ENCODE measurements at places on chromosomes 12 and 14.

DNA sequence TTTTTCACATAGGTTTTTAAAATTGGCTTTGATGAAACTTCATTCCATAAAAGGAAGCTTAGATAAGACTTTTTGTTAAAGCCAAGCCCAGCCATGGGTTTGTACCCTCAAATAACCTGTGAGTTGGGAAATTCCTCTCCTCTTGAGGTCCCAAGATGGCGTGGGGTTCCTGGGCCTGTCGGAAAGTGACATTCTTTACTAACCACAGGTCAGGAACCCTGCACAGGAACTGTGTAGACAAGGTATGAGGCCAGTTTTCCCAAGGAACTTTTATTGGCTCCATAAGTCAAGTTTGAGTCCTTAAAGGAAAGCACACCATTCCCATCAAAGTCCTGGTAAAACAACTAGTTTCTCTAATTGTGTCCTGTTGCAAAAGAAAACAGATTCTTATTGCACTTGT lies 65.0 kb upstream of the AMN start:
- no peak for DNase-seq

DNA sequence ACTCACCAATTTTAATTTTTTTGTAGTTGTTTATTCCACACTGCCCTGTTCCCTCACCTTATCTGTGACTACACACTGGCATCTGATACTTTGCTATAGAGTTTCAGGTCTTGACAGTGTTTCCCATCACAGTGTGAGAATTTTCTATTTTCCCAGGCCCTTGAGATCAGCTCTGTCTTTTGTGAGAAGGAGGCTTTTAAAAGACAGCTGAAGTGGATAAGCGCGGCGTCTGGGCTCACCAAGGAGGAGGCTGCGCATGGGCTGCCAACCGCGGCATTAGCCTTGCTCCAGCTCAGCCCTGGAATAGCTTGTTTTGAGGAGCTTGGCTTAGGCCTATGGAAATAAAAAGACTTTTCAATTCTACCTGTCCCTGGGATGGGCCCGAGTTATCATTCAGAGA lies 181.3 kb downstream of the RMST start:
- no peak for DNase-seq

- DNase-seq: no peak
Observed at GRCh38 chr14:75521415-75522199, 662 bp upstream of the BATF start.

GRCh38 chr12:79083181-79083580 lies 218.6 kb downstream of the SYT1 start:
- DNase-seq: no peak

- no peak for DNase-seq
Observed at GRCh38 chr12:131833288-131833895, 5.2 kb downstream of the MMP17 start.

DNA sequence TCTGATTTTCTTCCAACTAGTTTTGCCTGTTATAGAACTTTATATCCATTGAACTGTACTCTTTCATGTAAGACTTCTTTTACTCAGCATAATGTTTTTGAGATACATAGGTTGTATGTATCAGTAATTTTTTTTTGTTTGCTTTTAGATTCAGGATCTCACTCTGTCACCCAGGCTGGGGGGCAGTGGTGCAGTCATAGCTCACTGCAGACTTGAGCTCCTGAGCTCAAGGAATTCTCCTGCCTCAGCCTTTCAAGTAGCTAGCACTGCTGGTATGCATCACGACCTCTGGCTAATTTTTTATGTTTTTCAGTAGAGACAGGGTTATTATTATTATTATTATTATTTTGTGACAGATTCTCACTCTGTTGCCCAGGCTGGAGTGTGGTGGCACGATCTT lies 65.0 kb upstream of the DDHD1 start:
- DNase-seq: no peak

DNA sequence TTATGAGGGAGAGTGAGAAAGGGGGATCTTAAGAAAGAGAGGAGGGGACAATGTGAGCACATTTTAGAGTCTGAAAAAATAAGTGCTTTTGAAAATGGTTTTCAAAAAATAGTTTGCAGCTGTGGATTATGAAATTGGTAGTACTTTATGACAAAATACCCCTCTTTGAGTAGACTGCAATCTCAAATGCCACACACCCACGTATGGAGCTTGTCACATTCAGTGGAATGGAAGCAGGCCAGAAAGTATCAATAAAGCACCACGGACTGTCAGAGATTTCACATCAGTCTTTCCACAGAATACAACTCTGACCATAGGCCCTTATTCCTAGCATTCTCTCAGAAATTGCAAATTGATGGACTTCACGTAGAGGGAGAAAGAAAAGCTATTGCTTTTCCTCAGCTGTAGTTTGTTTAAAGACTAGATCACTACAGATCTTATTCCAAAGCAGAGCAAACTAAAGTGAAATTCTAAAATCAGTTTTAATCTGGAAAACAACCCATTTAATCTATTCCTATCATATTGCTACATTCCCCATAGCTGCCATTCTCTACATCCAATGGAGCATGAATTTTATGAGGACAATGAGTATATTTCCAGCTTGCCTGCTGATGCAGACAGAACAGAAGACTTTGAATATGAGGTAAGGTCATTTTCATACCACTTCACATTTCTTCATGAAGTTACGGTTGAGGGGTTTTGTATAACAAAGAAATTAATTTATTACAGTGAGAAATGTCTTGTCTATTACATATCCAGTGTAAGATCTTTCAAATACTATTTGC lies 321.3 kb downstream of the PDZRN4 start:
- DNase-seq: no peak

DNA sequence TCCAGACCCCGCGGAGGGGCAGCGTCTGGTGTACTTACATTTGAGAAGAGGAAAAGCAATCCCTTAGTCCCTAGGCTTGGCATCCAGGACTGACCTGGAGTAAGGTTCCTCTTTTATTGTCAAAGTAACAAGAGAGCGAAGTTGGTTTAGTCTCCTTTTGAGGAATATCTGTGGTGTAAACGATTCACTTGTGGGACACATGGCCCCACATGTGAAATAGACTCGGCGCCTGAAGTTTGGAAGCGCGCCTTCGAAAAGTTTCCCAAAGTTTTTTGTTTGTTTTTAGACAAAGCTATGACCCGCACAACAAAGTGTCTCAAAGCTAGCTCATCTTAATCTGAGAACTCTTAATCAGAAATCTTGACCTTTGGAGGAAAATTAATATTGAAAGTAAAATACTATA lies 744 bp downstream of the STYX start:
- no peak for DNase-seq

GRCh38 chr14:75236901-75237419 lies 41.7 kb upstream of the FOS start:
- DNase-seq: no peak

GRCh38 chr12:81596558-81596957 lies 162.6 kb downstream of the PPFIA2 start:
- no peak for DNase-seq

GRCh38 chr12:50197297-50197727 lies 30.1 kb upstream of the CERS5 start:
- no peak for DNase-seq

DNA sequence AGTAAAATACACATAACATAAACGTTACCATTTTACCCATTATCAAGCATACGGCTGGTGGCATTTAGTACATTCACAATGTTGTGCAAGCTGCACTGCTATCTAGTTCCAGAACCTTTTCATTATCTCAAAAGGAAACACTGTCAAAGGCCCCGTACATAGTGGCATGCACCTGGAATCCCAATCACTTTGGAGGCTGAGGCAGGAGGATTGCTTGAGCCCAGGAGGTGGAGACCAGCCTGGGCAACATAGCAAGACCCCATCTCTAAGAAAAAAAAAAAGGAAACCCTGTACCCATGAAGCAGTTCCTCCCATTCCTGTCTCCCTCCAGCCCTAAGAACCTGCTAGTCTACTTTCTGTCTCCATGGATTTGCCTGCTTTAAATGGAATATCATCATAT lies 7.4 kb upstream of the HVCN1 start:
- no peak for DNase-seq

- DNase-seq: no peak
Observed at GRCh38 chr14:57998766-57999165, 132.9 kb upstream of the SLC35F4 start.

DNA sequence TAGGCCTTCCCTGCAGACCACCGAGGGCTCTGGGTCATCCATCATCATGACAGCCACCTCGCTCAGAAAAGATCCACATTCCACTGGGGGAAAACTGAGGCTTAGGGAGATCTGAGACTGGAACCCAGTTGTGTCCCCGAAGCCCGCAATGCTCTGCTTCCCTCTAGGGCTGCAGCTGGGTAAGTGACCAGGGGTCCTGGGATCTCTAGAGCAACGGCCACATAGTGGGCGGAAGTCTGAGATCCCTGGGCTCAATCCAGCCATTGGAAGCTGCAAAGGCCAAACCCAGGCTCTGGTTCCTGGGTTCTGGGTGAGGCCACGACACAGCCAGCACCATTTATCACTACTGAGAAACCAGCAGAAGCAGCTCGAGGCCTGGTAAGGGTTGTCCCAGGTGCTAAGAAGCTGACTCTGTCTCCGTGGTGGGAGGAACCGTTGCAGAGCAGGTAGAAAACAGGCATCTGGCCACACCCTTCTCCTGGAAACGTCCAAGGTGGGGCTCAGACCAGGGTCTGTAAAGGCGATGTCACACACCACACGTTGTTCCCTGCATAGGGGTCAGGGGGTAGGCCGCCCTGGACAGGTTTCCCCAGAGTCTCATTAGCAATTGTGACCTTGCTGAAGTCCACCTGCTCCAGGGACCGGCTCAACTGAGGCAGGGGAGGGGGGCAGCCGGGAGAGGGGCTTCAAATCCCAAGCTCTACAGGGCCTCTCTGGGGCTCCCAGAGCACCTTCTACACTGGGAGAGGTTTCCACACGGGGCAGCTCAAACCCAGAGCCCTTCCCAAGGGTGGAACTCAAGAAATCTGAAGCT lies 38.6 kb downstream of the BCL11B start:
- DNase-seq: no peak

GRCh38 chr12:89779090-89779489 lies 70.5 kb upstream of the ATP2B1 start:
- no peak for DNase-seq
